ENCODE measurements at places on chromosomes 11 and 22. TPM values are rescaled to one million over a fixed set of nuclear protein-coding genes. Genes with fewer than 3 reads are reported as not detected.

The MS4A6E gene
- not detected for total RNA-seq

The DGCR6 gene
- total RNA-seq = 7.1 TPM

The DAGLA gene
- total RNA-seq = 4.5 TPM

The P2RX6 gene
- total RNA-seq = 2.2 TPM

The THYN1 gene
- total RNA-seq = 57.5 TPM

The POLA2 gene
- total RNA-seq = 8.9 TPM

The NXPE2 gene
- 0.33 TPM for total RNA-seq

The OR51A7 gene
- not detected for total RNA-seq

The MAPK1 gene
- 64.3 TPM for total RNA-seq

The KCNK4 gene
- total RNA-seq = 1.8 TPM

The PIH1D2 gene
- 5.9 TPM for total RNA-seq

The KLHL35 gene
- total RNA-seq = 16.1 TPM

The TMEM123 gene
- total RNA-seq = 117 TPM

The CEND1 gene
- 6.4 TPM for total RNA-seq

The OR2AT4 gene
- not detected for total RNA-seq

The BIRC2 gene
- 90.1 TPM for total RNA-seq

The DEUP1 gene
- 1.3 TPM for total RNA-seq

The TAF1D gene
- 218 TPM for total RNA-seq

The NPAS4 gene
- total RNA-seq = 0.82 TPM

The APOL6 gene
- total RNA-seq = 5.7 TPM

The PEX16 gene
- total RNA-seq = 14.0 TPM

Data from camera-type eye (tissue), 1 donor.